ENCODE measurements at places on chromosomes 7 and 10. TPM values are rescaled to one million over a fixed set of nuclear protein-coding genes. Genes with fewer than 3 reads are reported as not detected.

DNA sequence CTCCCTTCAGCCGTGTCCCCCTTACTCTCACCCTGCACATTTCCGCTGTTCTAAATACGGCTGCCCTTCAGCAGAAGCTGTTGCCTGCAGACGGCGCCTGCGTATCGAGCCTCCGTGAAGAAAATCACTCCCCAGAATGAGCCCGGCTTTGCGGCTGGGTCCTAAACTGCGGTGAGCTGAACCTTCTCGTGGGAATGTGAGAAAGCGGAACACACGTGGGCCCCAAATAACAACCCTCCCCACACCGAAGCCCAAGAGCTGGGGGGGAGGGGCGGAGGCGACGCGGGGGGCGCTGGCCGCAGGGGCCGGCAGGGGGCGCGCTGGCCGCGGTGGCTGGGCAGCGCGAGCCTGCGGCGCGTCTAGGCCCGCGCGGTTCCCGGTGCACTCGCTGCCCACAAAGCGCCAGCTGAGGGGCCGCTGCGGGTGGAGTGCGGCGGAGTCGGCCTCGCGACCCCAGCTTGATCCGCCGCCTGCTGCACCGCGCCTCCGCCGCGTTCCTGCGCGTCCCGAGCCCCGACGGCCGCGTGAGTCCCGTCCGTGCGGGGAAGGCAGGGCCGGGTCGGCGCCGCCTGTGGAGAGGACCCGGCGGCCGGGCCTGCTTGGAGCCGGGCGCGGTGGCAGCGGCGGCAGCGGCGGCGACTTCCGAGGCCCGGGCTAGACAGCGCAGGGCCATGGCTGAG, at the start of gene ZNF398:
ZNF398 (plus strand) TSS at position 382 of the 680 bp plus-strand sequence; CDS start at position 672, 290 bp downstream.
- no peaks in the 10 kb centered on the region for H3K4me1 ChIP-seq
- peaks cover 2% of the 10 kb centered on the region for H3K36me3 ChIP-seq
- peak; percentile 77 for DNase-seq

DNA sequence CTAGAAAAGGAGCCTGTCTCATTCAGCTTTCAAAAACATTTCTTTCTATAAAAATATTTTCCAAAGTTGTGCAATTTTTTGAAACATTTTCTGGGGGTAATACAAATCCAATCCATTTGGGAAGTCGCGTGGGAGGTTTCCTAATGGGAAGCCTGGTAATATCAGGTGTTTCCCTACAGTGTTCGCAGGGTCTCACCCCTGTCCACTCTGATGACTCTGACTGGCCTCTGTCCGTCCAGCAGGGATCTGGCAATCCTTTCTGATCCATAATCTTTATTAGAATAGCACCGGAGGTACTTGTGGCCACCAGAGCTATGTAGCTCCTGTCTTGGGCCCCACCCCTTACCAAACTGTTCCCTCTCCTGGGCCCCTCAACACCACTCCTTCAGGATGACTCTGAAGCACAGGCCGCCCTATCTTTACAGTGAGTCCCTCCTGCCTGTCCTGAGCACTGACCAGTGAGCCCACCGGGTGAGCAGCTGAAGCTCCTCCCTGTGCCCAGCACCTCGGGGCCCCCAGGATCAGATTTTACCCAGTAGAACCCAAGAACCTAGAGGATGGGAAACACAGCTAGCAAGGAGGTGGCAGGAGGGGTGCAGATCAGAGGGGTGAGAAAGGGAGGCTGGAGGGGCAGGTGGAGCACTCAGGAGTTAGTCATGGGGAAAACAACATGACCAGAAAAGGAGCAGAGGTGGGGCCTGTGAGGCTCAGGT, 84.8 kb downstream of the PTPRE start:
- H3K27me3 ChIP-seq: no peaks in the 10 kb centered on the region
- H3K36me3 ChIP-seq: no peaks in the 10 kb centered on the region
- DNase-seq: no peak
- H3K4me1 ChIP-seq: no peaks in the 10 kb centered on the region

GRCh38 chr10:125151170-125151552, 9.2 kb downstream of the CTBP2 start:
- no peak overlapping the region for H3K27ac ChIP-seq
- H3K36me3 ChIP-seq: no peaks in the 10 kb centered on the region

GRCh38 chr7:135234727-135235126, 1.1 kb downstream of the STRA8 start:
- DNase-seq: no peak
- H3K36me3 ChIP-seq: no peaks in the 10 kb centered on the region
- no peak overlapping the region for H3K4me3 ChIP-seq
- no peak overlapping the region for H3K27ac ChIP-seq
- no peaks in the 10 kb centered on the region for H3K27me3 ChIP-seq

DNA sequence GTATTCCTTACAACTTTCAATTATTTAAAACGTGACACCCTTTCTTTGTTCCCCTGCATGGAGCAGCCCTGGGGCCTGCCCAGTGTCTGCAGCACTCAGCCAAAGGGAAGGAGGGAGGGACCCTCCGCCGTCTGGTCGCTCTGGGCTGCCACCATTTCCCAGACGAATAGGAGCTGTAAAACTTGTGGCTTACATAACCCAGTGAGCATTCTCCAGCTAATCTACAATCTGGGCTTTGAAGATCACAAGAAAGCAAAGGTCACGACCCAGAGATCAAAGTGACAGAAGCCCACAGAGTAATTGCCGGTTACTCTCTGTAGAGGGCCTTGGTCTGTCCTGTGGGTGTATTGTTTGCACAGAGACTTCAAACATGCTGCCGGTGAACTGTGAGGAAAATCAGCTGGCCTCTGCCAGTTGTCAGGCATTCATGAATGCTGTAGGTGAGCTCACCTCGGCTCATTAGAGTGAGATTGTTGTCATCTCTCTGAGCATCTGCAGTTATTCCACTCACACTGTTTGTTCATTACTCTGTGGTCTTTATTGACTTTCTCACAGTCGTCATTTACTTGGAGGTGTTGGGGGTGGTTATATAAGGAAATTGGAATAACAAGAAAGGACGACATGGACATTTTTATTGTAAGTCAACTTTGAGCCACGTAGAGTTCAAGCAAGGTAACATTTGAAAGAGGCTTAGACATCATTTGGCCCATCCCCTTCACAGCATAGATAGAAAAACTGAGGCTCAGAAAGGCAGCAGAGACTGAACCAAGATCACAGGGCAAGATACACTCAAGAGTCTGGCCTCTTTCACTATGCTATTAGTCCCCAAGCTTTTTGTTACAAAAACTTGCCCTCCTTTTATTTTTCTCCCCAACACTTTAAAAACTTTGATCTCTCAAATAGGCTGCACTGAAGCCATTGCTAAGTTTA, 619.8 kb downstream of the LRMDA start:
- H3K4me3 ChIP-seq: no peak overlapping the region
- no peaks in the 10 kb centered on the region for H3K36me3 ChIP-seq
- no peak for DNase-seq
- no peaks in the 10 kb centered on the region for H3K4me1 ChIP-seq
- peaks cover 10% of the 10 kb centered on the region for H3K27me3 ChIP-seq

DNA sequence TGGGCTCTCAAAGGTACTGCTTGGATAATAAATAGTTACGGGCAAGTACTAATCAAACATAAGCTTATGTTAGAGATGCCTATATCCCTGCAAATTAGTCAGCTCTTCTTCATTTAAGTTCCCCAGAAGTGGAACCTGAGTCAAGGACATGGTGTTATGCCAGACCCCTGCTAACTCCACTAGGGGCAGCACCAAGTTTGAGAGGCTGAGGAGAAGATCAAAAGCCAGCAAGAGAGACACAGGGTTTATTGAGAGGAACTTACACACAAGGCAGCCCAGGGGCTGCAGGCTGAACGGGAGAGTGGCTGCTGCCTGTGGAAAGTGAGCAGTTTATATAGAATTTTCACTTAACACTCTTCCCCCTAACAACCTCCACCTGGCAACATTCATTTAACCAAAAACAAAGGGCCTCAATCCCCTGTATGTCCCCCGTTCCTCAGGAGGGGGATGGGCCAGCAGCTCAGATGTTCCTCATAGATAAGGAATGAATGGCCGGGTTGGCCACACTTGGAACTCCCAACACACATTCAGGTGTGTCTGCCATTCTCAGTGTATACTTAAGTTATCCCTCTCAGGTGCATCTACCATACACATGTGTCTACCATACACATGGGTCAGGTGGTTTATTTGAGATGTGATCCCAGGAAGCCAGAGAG, 62.6 kb upstream of the GHITM start:
- no peaks in the 10 kb centered on the region for H3K27me3 ChIP-seq
- no peaks in the 10 kb centered on the region for H3K4me1 ChIP-seq
- no peak overlapping the region for H3K27ac ChIP-seq

AUTS2 gene
- 2.2 TPM for polyA plus RNA-seq

SH3PXD2A gene
- polyA plus RNA-seq: 25.5 TPM

SLC18A3 gene
- polyA plus RNA-seq: not detected

Measured in fibroblast of lung (primary cell).